ENCODE measurements at places on chromosomes 6 and 20.

- DNase-seq = no peak
Observed at GRCh38 chr6:135346747-135347146, 150.8 kb downstream of the AHI1 start.

DNA sequence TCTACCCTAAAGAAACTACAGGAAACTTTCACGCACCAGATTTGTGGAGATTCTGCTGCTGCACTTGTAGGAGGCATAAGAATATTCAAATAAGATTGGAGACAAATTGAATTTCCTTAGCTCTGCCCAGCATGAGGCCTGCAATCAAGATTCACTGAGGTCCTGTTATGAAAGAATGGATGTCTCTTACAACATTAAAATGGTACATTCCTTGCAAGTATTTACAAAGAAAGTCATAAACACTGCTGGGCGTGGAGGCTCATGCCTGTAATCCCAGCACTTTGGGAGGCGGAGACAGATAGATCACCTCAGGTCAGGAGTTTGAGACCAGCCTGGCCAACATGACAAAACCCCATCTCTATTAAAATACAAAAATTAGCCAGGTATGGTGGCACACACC is 74.0 kb upstream of the MAP3K4 start:
- no peak for DNase-seq

- no peak for DNase-seq
Observed at GRCh38 chr6:54847799-54848597, 1.4 kb downstream of the FAM83B start.

GRCh38 chr20:37827605-37828004 is 75.3 kb upstream of the VSTM2L start:
- DNase-seq = no peak

GRCh38 chr20:50528804-50529351 is 18.7 kb downstream of the PTPN1 start:
- DNase-seq = no peak

- DNase-seq = no peak
Observed at GRCh38 chr6:158131926-158132325, 36.1 kb downstream of the SERAC1 start.

- no peak for DNase-seq
Observed at GRCh38 chr20:46160661-46161060, 42.5 kb downstream of the CD40 start.

DNA sequence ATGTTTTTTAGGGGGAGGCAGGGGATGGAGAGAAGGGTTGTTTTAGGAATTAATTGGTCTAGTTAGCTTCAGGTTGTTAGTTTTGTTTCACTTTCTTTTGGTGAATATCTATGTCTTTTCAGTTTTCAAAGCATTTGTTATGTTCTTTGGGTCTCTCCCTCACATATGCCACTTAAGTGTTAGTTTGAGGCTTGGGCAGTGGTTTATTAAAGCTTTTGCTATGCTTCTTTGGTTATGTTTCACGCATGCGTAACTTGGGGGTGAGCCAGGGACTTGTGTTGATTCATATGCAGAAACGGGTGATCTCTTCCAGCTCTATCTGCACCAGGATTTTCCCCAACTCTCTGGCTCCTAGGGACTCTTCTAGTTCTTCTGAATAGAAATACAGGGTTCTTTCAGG is 11.4 kb upstream of the MMS22L start:
- DNase-seq = no peak

DNA sequence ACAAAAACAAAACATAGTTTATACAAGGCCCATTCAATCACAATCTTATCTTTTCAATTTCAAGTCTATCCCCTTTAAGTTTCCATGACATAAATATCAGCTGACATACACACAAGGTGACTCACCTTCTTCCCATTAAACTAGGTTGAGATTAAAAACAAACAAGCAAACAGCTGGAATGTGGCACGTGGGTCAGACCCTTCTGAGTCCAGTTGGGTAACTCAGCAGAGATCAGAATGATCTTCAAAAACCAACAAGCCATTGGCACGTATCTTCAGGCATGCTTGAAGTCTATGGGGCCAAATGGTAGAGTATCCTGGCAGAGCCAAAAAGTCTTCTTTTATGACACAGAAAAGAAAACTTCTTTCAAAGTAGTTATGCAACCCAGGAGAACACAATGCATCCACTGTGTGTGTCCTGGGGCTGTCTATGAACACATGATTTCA is 603.5 kb upstream of the CITED2 start:
- DNase-seq = no peak

DNA sequence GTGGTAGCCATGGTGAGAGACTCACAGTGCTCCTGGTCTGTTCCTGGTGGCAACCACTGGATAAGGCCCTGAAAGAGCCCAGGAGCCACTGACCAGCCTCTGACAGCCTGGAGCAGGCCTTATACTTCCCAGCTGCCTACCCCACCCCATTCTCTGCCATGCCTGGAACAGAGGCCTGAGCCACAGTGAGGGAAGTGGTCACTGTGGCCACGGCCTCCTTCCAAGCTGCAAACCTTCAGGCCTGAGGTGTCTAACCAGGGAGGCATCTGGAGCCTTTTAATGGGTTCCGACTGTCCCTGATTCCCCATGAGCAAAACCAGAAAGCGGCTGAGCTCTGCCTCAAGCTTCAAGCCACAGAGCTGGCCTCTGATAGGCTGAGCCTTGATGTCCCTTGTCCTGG is 113.0 kb upstream of the SIRPA start:
- DNase-seq = no peak

DNA sequence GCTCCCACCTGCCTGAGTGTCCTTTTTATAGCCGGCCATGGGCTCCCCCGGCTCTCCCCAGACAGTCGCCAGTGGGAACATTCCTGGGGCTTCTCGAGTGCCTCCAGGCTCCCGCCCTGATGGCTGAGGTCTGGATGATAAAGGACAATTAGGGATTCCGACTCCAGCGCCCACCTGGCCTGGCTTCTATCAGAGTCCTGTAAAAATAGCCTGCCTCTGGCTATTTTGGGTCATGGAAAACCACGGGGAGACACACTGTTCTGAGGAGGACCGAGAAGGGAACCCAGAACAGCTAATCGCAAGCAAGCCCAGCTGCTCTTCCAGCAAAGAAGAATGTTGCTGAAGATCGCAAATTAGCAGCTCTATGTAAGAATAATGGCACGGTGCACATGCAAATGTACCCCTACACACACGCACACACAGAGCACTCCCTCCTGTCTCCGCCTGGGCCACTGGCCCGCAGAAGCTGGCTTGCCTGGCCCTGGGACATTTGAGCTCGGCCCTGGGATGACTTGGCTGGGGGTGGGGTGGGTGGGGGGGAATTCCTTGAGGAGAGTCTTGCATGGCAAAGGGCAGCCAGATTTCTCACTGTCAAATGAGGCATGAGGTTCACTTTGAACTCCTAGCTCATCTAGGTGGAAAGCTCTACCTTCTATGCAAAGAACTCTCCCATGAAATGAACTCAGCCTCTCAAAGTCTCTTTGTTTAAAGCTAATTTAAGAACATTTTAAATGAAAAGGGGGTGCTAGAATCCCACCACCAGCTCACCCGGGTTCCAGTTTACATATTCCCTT is 55.3 kb downstream of the CTCFL start:
- DNase-seq = no peak

DNA sequence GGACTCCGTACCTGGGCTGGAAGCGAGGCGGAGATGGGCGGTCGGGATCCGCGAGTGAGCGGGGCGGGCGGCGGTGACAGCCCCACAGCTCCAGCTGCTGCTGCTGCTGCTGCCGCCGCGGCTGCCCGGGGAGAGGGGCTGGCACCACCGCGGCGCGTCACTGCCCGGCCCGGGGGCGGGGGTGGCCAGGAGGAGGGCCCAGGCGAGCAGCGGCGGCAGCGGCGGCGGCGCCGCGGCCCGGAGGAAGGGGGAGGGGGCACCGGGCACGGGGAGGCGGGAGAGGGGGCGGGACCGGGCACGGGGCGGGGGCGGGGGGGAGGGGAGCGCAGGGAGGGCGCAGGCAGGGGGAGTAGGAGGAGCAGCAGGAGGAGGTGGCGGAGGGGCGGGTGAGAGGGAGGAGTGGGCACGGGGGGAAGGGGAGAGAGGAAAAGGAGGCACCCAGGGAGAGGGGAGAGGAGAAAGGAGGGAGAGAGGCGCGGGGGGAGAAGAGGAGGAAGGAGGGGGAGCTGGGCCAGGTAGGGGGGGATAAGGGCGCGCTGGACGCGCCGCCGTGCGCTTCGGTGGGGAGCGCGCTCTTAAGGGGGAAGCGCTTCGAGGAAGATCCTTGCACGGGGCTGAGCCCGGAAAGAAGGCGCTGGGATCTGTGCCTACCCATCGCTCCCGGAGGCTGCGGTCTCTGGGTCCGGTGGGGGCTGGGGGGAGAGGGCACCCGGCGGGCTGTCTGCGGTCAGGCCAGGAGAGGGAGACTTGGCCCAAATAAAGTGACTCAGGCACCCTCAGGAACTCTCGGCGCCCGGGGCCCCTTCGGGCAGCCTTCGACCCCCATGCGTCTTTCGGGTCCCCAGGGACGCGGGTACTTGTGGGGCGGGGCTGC is 101.5 kb downstream of the NOL4L start:
- DNase-seq = peak; percentile 79

DNA sequence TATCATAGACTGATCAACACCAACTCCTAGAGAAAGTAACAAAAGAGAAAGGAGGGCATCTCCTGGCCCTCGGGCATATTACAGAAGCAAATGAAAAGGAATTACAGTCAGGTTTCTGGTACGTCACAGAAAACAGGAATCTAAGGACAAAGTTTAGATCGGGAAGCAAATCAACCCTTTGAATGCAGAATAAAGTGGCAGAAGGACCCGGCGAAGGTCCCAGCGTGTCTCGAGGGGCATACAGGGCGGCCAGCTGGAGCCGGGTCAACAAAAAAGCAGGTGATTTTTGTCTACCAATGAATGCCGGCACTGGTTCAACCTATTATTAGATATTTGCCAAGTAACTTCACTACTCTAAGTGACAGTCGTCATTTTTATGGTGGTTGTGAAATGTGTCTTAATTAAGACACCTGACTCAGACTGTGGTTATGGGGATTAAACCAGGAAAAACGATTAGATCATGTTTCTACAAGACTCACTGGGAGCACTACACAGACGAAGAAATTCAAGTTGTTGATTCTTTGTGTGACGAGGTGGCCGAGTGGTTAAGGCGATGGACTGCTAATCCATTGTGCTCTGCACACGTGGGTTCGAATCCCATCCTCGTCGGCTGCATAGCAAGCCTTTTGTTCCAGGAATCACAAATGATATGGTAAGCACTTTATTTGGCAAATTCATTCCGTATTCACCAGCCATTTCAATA is 12.4 kb upstream of the ZSCAN9 start:
- no peak for DNase-seq

DNA sequence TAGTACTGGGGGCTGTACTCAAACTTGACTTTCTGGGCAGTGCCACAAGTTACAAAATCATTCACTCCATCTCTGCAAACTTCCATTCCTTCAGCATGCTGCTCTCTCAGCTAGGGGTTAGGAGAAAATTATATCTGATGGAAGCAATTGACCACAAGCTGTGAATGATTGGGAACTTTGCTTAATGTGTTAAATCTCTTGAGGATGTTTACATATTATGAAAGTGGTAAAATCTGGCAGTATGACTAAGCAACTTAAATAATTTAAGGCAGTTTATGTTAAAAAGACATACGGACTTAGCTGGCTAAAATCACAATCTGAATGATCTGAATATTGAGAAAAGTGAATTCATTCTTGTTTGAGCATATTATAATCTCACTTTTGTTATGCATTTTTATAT is 415.0 kb downstream of the PHF3 start:
- no peak for DNase-seq

- no peak for DNase-seq
Observed at GRCh38 chr6:123965894-123966293, 162.2 kb downstream of the NKAIN2 start.

GRCh38 chr6:112936504-112936903 is 589.4 kb downstream of the RFPL4B start:
- DNase-seq = no peak

DNA sequence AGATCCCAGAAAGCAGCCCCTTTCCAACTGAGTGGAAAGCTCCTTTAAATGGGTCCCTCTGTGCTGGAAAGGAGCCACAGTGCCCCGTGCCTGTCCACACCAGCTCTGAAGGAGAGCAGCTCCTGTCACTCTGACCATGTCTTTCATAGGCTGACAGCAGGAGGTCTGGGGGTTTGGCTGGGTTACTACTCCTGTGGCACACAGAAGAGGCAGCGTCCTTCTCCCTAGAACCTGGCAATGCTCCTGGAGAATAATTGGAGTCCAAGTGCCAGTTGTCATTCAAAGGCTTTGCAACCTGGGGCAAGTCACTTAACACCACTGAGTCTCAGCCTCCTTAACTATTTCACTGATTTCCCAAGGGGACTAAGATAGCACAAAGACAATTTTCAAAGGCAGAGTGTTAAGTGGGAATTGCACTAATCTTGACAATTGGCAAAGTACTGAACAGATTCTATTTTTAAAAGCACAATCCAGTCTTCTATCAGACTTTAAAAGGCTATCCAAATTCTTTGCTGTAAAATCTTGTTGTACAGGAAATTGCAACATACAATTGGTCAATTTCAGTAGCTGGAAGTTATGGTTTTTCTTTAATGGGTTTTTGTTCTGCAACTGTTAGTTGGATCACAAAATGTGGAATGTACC is 457.2 kb downstream of the KIF16B start:
- DNase-seq = no peak

- DNase-seq = no peak
Observed at GRCh38 chr6:117399924-117400323, 25.8 kb downstream of the ROS1 start.

DNA sequence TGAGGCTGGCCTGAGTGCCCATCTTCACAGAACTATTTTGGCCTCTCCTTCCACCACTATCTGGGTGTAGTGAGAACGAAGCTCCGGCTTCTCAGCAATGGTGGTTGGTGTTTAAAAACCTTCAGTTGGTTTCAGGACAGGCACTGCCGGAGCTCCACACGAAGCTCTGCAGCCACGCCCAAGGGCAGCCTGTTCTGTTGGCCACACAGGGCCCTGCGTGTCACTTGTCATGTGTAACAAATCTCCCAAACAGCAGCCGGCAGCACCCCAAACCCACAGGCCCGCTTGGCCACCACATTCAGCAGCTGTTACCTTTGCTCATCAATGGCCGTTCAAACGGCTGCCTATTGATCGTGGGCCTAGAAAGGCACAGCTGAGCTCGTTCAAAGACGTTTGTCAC is 97.5 kb downstream of the ERMARD start:
- DNase-seq = no peak

- no peak for DNase-seq
Observed at GRCh38 chr6:33995309-33996119, 150.4 kb downstream of the GRM4 start.

GRCh38 chr6:100372326-100373091 is 92.2 kb downstream of the SIM1 start:
- no peak for DNase-seq

GRCh38 chr20:20614391-20614790 is 98.1 kb downstream of the RALGAPA2 start:
- DNase-seq = no peak

- DNase-seq = no peak
Observed at GRCh38 chr20:58787211-58788005, 63.3 kb downstream of the GNAS-AS1 start.

Measured in nucleus accumbens (tissue), 56 donors.